ENCODE measurements at places on chromosomes 4 and X.

DNA sequence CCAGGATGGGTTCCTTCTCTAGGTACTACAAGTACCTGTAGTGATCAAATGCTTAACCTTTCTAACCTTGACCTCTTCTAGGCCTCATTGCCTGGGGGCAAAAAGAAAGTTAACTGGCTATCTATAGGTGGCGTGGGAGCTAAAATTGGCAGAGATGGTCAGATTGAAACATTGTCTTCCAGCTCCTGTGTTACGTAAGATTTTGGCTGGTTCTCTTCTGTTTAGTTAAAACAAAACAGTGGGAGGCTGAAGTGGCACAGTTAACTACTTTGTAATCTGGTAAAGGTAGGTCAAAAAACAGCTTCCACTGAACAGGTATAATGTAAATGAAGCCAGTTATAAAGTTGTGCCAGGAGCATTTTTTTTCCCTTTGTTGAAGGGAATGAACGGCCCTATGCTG is 115.2 kb downstream of the MBNL3 start:
- no peak overlapping the region for H3K27ac ChIP-seq
- no peaks in the 10 kb centered on the region for H3K4me1 ChIP-seq
- no peaks in the 10 kb centered on the region for H3K36me3 ChIP-seq
- no peak overlapping the region for H3K4me3 ChIP-seq
- H3K27me3 ChIP-seq = no peaks in the 10 kb centered on the region

DNA sequence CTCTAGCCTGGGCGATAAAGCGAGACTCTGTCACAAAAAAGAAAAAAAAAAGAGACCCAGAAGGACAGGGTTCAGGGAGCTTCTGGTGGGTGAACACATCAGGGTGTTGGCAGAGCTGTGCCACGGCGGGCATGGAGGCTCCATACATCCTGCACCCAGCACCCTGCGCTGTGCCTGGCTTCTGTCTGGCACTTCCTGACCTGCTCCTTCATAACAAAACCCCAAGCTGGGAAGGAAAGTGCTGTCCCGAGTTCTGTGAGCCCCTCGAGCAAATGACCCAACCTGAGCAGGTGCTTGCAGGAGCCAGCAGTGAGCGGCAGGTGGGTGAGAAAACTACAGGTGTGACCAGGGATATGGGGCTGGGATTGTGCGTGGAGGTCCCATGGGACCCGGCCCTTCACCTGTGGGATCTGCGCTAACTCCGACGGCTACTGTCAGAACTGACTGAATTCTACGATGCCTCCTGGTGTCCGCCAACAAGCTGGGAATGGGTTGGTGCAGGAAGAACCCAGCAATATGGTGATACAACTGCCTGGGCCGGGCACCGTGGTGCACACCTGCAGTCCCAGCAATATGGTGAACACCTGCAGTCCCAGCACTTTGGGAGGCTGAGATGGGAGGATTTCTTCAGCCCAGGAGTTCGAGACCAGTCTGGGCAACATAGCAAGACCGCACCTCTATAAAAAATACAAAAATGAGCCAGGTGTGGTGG is 18.9 kb downstream of the ASMTL start:
- H3K4me1 ChIP-seq = no peaks in the 10 kb centered on the region
- H3K27ac ChIP-seq = no peak overlapping the region
- H3K27me3 ChIP-seq = no peaks in the 10 kb centered on the region

- H3K27ac ChIP-seq = no peak overlapping the region
- no peaks in the 10 kb centered on the region for H3K27me3 ChIP-seq
- no peaks in the 10 kb centered on the region for H3K36me3 ChIP-seq
- H3K4me3 ChIP-seq = no peak overlapping the region
Observed at GRCh38 chrX:110394651-110395050, 36.0 kb downstream of the RTL9 start.

GRCh38 chrX:2320580-2321327 is 180.0 kb downstream of the DHRSX start:
- H3K27ac ChIP-seq = no peak overlapping the region
- no peak overlapping the region for H3K4me3 ChIP-seq
- no peaks in the 10 kb centered on the region for H3K36me3 ChIP-seq
- no peaks in the 10 kb centered on the region for H3K4me1 ChIP-seq
- no peaks in the 10 kb centered on the region for H3K27me3 ChIP-seq

- H3K4me1 ChIP-seq = no peaks in the 10 kb centered on the region
- no peaks in the 10 kb centered on the region for H3K27me3 ChIP-seq
Observed at GRCh38 chr4:80276931-80277330, 10.5 kb downstream of the FGF5 start.

GRCh38 chrX:72268597-72269365 is 8.3 kb downstream of the RPS4X start:
- no peaks in the 10 kb centered on the region for H3K36me3 ChIP-seq
- H3K4me1 ChIP-seq = no peaks in the 10 kb centered on the region
- DNase-seq = no peak
- H3K4me3 ChIP-seq = no peak overlapping the region

GRCh38 chr4:64539234-64539849 is 130.1 kb upstream of the TECRL start:
- H3K36me3 ChIP-seq = no peaks in the 10 kb centered on the region
- peak; percentile 43 for DNase-seq
- H3K4me3 ChIP-seq = no peak overlapping the region
- H3K4me1 ChIP-seq = no peaks in the 10 kb centered on the region
- H3K27ac ChIP-seq = no peak overlapping the region
- H3K27me3 ChIP-seq = no peaks in the 10 kb centered on the region

- H3K27me3 ChIP-seq = no peaks in the 10 kb centered on the region
- no peak overlapping the region for H3K4me3 ChIP-seq
- no peaks in the 10 kb centered on the region for H3K36me3 ChIP-seq
- peak; percentile 57 for DNase-seq
- peaks cover 9% of the 10 kb centered on the region for H3K4me1 ChIP-seq
Observed at GRCh38 chr4:113468165-113469022, 293.1 kb downstream of the CAMK2D start.

GRCh38 chrX:138908577-138908976 is 197.1 kb upstream of the FGF13 start:
- no peak overlapping the region for H3K27ac ChIP-seq
- no peaks in the 10 kb centered on the region for H3K27me3 ChIP-seq
- H3K4me3 ChIP-seq = no peak overlapping the region
- no peak for DNase-seq
- H3K36me3 ChIP-seq = no peaks in the 10 kb centered on the region
- H3K4me1 ChIP-seq = no peaks in the 10 kb centered on the region

DNA sequence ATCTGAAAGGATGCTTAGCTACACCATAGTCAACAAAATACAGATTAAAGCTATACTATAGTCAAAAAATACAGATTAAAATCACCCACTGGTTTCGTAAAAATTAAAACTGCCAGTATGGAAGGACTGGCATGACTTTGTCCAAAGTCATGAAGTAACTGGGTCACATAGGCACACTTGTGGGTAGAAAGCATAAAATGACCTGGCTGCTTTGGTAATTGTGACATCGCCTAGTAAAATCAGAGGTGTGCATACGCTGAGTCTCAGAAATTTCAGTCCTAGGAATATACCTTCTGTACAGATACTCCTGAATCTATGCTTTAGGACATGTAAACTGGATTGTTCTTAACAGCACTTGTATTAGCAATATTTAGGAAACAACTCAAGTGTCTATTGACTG is 28.1 kb downstream of the CLNK start:
- no peak for DNase-seq
- no peaks in the 10 kb centered on the region for H3K4me1 ChIP-seq
- no peaks in the 10 kb centered on the region for H3K36me3 ChIP-seq
- H3K27ac ChIP-seq = no peak overlapping the region
- H3K27me3 ChIP-seq = no peaks in the 10 kb centered on the region

DNA sequence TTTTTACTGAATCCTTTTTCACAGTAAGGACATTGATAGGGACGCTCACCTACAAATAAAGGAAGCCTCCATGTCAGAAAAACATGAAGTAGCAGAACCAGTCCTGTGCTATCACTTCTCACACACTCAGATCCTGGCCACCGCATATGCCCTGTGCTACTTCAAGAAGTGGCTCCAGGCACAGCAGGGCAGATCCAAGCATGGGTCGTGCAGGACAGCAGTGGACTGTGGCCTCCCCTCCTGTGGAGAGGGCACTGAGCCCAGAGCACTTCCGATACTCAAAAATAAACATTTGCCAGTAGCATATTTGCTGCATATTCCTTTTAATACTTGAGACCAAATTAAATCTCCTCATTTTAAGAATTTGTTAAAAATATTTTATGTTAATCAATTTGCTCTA is 167.9 kb downstream of the PRDM5 start:
- H3K27ac ChIP-seq = no peak overlapping the region
- H3K27me3 ChIP-seq = no peaks in the 10 kb centered on the region
- DNase-seq = no peak
- no peak overlapping the region for H3K4me3 ChIP-seq
- no peaks in the 10 kb centered on the region for H3K36me3 ChIP-seq
- H3K4me1 ChIP-seq = peaks cover 2% of the 10 kb centered on the region

- H3K4me3 ChIP-seq = no peak overlapping the region
- no peaks in the 10 kb centered on the region for H3K27me3 ChIP-seq
- no peak for DNase-seq
- no peaks in the 10 kb centered on the region for H3K36me3 ChIP-seq
Observed at GRCh38 chr4:118277243-118277642, 75.6 kb downstream of the PRSS12 start.

DNA sequence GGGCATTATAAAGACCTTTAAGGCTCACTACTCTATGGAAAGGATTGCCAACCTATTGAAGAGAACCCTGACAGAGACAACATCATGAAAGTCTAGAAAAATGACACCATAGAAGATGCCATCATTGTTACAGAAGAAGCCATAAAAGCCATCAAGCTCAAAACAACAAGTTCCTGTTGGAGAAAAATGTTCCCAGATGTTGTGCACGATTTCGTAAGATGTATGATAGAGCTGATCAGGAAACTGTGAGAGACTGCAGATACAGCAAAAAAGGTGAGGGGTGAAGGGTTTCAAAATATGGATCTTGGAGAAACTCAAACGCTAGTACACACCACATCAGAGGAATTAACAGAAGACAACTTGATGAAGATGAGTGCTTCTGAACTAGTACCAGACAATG is 53.3 kb downstream of the WDFY3 start:
- no peaks in the 10 kb centered on the region for H3K27me3 ChIP-seq
- DNase-seq = no peak
- H3K4me3 ChIP-seq = no peak overlapping the region
- no peak overlapping the region for H3K27ac ChIP-seq
- H3K4me1 ChIP-seq = peaks cover 2% of the 10 kb centered on the region
- no peaks in the 10 kb centered on the region for H3K36me3 ChIP-seq

DNA sequence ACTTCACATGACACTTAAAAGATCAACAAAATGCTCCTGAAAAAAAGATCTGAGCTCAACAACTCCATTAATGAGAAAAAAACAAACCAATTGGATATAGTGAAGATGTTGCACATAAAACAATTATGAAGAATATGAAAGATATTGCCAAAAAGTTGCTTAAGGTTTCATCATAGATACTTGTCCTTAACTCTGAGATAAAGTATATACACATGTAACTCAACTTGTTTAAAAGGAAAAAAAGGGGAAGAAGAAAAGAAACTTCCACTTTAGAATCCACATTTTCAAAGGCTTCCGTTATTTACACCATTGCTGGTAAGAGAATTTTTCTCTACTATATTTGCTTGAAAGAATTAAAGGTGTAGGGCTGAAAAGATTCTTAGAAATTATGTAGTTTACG is 2.7 kb downstream of the AFAP1 start:
- no peaks in the 10 kb centered on the region for H3K27me3 ChIP-seq
- H3K27ac ChIP-seq = no peak overlapping the region
- no peaks in the 10 kb centered on the region for H3K36me3 ChIP-seq

GRCh38 chr4:74038086-74038424 is 434 bp downstream of the CXCL3 start:
- peak overlapping the region; percentile 43 for H3K4me3 ChIP-seq
- peak; percentile 15 for DNase-seq
- no peak overlapping the region for H3K27ac ChIP-seq
- no peaks in the 10 kb centered on the region for H3K36me3 ChIP-seq
- no peaks in the 10 kb centered on the region for H3K27me3 ChIP-seq

DNA sequence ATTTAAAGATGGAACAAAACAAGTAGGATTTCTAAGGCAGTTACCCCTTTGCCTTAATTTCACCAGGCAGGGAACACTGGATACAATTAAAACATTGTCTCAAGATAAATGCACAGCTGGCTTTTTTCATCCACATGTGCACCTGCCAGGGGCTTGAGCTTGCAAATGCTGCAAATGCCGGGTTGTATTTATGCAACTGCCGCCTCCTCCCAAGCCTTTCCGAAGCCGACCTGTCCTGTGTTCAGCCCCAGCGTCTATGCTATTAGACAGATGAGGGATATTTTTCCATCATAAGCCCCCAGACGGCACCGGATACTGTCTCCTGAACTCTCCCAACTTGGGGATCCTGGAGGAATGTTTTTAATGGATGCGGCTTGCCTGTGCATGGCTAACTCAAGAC is 251.6 kb downstream of the CRLF2 start:
- H3K36me3 ChIP-seq = no peaks in the 10 kb centered on the region
- H3K27me3 ChIP-seq = no peaks in the 10 kb centered on the region
- H3K4me3 ChIP-seq = no peak overlapping the region

- H3K27me3 ChIP-seq = no peaks in the 10 kb centered on the region
- DNase-seq = no peak
- H3K4me3 ChIP-seq = no peak overlapping the region
- H3K36me3 ChIP-seq = no peaks in the 10 kb centered on the region
Observed at GRCh38 chrX:100964362-100964761, 5.1 kb upstream of the ARL13A start.

GRCh38 chr4:38308728-38309311 is 348.6 kb downstream of the PTTG2 start:
- H3K36me3 ChIP-seq = no peaks in the 10 kb centered on the region
- no peak for DNase-seq
- no peak overlapping the region for H3K27ac ChIP-seq
- H3K4me3 ChIP-seq = no peak overlapping the region

DNA sequence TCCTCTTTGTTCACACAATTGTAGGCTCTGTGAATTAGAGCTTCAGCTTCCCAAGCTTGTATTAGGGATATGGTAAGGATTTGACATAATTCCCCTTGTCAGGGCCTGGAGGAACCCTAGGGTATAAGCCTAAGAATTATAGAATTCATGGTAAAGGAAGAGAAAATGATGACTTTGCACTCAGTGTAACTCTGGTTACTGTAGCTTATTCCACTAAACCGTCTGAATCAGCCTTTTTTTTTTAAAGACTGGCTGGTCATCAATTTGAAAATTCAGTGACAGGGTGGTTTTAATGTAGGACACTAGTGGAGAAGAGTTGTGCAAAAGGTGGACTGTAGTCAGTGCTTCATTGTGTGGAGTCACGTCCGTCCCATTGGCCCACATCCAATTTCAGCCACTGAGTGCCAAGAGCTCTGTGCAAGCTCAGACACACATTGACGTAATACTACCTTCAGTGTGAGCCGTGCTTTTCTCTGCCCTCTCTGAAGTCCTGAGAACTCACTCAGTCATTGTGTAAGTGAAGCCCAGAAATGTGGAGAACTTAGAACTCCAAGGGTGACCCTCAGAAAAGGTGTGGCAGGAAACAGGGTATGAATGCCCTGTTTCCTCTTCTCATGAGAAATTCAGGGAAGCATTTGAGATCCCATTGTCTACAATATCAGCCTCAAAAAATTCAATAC is 449.8 kb downstream of the C4orf33 start:
- H3K4me1 ChIP-seq = no peaks in the 10 kb centered on the region
- H3K4me3 ChIP-seq = no peak overlapping the region
- H3K27ac ChIP-seq = no peak overlapping the region
- peak; percentile 14 for DNase-seq

- no peaks in the 10 kb centered on the region for H3K27me3 ChIP-seq
- H3K36me3 ChIP-seq = no peaks in the 10 kb centered on the region
- H3K27ac ChIP-seq = no peak overlapping the region
- no peak for DNase-seq
- H3K4me3 ChIP-seq = no peak overlapping the region
Observed at GRCh38 chrX:56219700-56220099, 12.5 kb upstream of the KLF8 start.
